ENCODE measurements at places on chromosomes 11 and 22. TPM values are rescaled to one million over a fixed set of nuclear protein-coding genes. Genes with fewer than 3 reads are reported as not detected.

PLEKHA7 gene
- 54.7 TPM for total RNA-seq

DNA sequence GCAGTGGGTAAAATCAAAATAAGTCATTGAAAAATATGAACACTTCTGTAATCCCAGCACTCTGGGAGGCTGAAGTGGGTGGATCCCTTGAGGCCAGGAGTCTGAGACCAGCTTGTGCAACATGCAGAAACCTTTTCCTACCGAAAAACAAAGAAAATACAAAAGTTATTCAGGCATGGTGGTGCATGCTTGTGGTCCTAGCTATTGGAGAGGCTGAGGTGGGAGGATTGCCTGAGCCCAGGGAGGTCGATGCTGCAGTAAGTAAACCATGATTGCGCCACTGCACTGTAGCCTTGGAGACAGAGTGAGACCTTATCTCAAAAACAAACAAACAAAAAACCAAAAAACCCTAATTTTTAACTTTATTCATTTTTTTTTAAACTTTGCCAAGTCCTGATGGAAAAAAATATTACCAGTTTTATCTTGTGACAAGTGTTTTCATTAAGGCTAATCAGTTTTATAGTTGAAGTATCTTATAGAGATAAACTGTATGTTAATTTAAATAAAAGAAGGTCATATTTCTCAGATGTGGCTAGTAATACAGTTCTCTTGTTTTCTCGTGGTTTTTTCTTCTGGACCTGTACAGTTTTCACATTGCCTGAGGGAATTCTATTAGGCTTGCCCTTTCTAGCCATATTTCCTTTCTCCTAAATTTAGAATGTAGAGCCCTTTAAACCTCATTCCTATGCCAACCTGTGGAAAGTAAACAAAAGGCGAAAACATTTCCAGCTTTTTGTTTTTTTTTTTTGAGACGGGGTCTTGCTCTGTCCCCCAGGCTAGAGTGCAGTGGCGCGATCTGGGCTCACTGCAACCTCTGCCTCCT lies 9.4 kb downstream of the HIPK3 start:
- no peak overlapping the region for H3K27ac ChIP-seq
- DNase-seq, result no peak
- no peaks in the 10 kb centered on the region for H3K27me3 ChIP-seq
- no peak overlapping the region for H3K4me3 ChIP-seq
- peaks cover 86% of the 10 kb centered on the region for H3K4me1 ChIP-seq

DNA sequence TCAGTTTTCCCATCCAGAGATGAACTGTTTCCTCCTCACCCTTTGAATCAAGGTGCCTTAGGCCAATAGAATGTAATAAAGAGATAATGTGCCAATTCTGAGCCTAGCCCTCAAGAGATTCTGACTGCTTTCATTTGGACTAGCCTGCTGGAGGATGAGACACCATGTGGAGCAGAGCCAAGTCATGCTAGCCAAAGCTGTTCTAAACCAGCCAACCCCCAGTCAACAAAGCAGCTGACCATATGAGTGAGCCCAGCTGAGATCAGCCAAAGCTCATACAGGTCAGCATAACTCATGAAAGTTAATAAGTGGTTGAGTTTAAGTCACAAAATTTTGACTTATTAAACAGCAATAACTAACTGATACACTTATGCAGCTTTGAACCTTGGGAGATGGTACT lies 66.7 kb upstream of the DBX1 start:
- H3K4me1 ChIP-seq, result no peaks in the 10 kb centered on the region
- H3K36me3 ChIP-seq, result no peaks in the 10 kb centered on the region
- no peak for DNase-seq
- no peak overlapping the region for H3K4me3 ChIP-seq
- H3K27ac ChIP-seq, result no peak overlapping the region

DNA sequence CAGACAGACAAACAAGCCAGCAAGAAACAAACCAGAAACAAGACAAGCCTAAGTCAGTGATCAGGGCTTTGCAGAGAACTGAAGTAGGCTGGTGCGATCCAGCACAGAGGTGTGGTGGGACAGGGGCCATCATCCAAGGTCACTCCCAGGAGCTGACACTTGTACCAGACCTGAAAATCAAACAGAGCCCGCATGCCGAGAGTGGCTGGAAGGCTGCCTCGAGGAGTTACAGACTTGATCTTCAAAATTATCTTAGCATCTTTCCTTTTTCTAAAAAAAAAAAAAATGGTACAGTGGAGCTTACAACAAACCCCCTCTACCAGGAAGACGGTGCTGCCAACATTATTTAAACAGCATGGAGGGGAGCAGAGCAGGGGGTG lies 8.8 kb upstream of the SCUBE1 start:
- no peaks in the 10 kb centered on the region for H3K27me3 ChIP-seq
- no peak for DNase-seq
- no peaks in the 10 kb centered on the region for H3K36me3 ChIP-seq
- no peak overlapping the region for H3K4me3 ChIP-seq
- H3K4me1 ChIP-seq, result no peaks in the 10 kb centered on the region
- no peak overlapping the region for H3K27ac ChIP-seq

GRCh38 chr11:97087419-97087818 lies 697.6 kb downstream of the JRKL start:
- DNase-seq, result no peak
- no peak overlapping the region for H3K4me3 ChIP-seq
- H3K27ac ChIP-seq, result no peak overlapping the region
- no peaks in the 10 kb centered on the region for H3K27me3 ChIP-seq
- no peaks in the 10 kb centered on the region for H3K4me1 ChIP-seq
- no peaks in the 10 kb centered on the region for H3K36me3 ChIP-seq

GRCh38 chr11:130881475-130882137 lies 34.7 kb downstream of the SNX19 start:
- no peak overlapping the region for H3K4me3 ChIP-seq
- no peak overlapping the region for H3K27ac ChIP-seq
- no peak for DNase-seq
- no peaks in the 10 kb centered on the region for H3K4me1 ChIP-seq

DNA sequence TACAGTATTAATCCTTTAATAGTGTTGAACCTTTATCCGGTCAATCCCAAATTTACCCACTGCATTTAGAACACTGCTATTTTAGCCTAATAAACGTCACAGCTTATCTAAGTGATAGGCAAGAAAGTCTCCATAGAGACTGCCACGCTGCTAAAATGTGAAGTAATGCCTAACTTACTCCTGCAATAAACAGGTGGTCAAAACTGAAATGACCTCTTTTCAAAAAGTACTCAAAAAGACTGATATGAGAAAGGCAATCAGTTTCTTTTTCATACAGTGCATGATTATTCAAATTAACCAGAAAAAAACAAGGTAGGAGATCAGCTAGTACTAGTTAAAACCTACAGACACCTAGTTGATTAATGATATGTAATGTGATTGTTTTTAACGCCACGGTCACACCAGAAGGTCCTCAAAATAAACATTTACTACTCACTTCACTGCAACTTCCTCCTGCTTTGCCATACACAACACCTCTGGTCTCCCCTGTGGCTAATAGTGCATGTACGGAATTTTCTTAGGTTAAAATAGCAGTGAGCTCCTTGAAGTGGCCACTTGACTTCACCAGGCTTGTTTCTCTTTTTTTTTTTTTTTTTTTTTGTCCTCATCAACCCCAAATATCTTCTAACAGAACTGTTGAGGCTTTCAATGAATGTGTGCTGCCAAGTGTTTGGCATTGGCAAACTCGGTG lies 8.8 kb downstream of the ATP5MG start:
- H3K27me3 ChIP-seq, result no peaks in the 10 kb centered on the region
- H3K36me3 ChIP-seq, result peaks cover 33% of the 10 kb centered on the region
- no peak overlapping the region for H3K27ac ChIP-seq
- no peak overlapping the region for H3K4me3 ChIP-seq
- no peak for DNase-seq
